ENCODE measurements at places on chromosomes 12 and 14.

DNA sequence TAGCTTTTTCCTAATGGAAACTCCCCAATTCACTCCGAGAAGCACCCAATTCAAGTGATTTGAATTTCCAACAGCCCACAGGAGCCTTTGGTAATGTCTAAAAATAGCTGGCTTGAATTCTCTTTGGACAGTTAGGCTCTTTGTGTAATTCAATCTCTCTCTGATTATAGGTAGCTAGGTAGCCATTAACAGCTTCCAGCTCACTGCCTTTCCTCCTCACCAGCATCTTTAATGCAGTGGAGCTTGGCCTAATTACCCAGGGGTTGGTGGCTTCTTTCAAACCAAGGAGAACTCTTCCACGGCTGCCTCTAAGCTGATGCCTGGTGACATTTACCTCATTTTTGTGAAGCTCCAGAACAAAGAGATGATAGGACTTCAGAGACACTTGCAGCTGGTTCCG lies 86.4 kb downstream of the WSCD2 start:
- no peak for DNase-seq

DNA sequence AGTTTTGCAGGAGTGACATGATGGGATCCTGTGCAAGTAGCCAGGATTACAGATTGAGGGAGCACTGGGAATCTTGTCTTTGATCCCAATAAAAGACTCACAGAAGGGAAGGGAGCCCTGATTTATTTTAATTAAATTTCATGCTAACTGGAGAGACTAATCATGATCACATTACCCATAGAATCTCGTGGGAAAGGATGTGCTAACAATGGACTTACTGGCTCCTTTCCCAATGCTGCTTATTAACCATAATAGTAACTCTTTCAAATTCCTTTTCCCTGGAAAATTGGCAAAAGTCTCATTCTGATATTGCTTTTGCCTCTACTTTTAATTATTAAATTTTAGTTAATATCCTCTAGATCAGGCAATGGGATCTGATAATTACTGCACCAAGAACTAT lies 174.8 kb upstream of the AVPR1A start:
- no peak for DNase-seq

- no peak for DNase-seq
Observed at GRCh38 chr12:121297435-121297991, 1.0 kb upstream of the CAMKK2 start.

- DNase-seq = no peak
Observed at GRCh38 chr14:93036652-93037345, 78.9 kb downstream of the ITPK1 start.

- no peak for DNase-seq
Observed at GRCh38 chr12:94500831-94501567, 41.3 kb upstream of the CEP83 start.

All from GM04504 (cell line).